ENCODE measurements at places on chromosomes 7 and 10.

GRCh38 chr7:115252461-115252860 lies 330.6 kb downstream of the MDFIC start:
- no peak overlapping the region for H3K4me3 ChIP-seq
- H3K4me1 ChIP-seq = no peaks in the 10 kb centered on the region
- H3K27me3 ChIP-seq = no peaks in the 10 kb centered on the region
- no peaks in the 10 kb centered on the region for H3K36me3 ChIP-seq
- no peak for DNase-seq

DNA sequence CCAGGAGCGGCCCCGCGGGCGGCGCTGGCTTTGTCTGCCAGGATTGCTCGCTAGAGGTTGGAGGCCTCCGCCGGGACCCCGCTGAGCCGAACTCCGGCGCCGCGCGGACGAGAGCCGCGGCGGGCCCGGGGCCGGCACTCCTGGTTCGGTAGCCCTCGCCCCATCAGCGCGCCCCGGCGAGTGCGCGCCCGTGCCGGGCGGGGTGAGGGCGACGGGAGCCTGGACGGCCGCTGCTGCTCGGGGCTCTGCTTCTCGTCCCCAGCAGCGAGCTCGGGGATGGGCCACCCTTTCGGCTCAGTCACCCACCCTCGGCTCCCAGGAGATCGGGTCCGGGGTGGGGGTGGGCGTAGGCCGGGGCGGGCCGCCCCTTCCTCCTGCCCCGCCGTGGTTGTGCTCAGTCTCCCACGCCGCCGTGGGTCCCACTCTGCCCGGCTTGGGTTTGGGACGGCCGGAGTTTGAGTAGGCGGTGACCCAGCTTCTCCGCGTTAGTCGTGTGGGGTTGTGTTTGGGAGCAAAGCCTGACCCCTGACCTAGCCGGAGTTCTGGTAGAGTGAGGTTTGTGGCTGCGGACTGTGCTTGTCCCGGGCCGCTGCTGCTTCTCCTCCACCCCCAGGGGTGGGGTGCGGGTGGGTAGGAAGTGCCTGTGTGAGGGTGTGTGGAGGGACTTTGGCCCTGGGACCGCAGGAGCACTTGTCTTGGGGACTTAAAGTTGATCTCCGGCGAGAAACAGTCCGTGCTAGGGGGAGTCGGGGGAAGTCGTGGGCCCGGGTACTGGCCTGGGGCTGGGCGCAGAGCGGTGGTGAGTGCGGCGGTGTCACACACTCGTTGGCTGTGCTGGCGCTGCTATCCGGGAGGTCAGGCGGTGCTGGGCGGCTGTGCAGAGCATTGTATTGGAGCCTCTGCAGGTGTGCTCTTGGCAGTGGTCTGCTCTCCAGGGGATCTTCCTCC lies 677 bp downstream of the TSPAN14 start:
- H3K4me3 ChIP-seq = no peak overlapping the region
- no peak for DNase-seq

- no peaks in the 10 kb centered on the region for H3K36me3 ChIP-seq
- no peaks in the 10 kb centered on the region for H3K27me3 ChIP-seq
- no peak overlapping the region for H3K4me3 ChIP-seq
- DNase-seq = no peak
Observed at GRCh38 chr7:132402751-132403245, 173.5 kb downstream of the PLXNA4 start.

DNA sequence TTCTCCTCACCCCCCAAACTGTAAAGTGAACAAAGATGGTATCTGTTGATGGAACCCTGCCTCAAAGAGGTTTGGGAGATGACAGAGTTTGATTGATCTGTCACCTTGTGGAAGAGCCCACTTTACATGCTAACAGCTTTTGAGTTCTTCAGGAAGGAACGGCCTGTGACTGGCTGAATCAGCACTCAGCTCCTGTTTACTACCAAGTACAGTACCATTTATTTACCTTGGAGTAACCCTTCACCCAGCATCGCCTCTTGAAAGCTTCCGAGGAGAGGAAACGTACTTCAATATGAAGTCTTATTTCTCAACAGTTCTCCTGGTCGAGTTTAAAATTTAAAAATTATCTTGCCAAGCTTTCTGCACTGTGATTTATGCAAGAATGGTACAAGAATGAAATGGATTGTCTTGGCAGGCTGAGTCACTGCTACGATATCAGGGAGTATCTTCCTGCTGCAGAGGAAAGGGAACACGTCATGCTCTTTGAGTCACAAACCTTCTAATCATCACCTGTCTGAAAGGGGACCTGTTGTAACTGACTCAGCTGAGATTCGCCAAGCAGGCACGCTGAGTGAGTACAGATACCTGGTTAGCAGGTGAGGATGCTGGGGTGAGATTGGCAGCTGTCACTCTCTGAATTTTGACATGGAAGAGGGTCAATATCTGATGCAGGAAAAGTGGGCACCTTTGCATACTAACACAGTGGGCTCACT lies 30.1 kb downstream of the KLF6 start:
- H3K36me3 ChIP-seq = no peaks in the 10 kb centered on the region
- no peaks in the 10 kb centered on the region for H3K27me3 ChIP-seq
- peak; percentile 86 for DNase-seq
- peaks cover 42% of the 10 kb centered on the region for H3K4me1 ChIP-seq
- H3K27ac ChIP-seq = peak overlapping the region; percentile 98
- H3K4me3 ChIP-seq = no peak overlapping the region

- H3K27me3 ChIP-seq = 0 out of 2 replicates have a peak, but pooled peaks cover 8% of the 10 kb centered on the region
- H3K4me3 ChIP-seq = no peak overlapping the region
- no peaks in the 10 kb centered on the region for H3K4me1 ChIP-seq
- DNase-seq = no peak
Observed at GRCh38 chr10:84176351-84176750, 2.8 kb downstream of the GPR15LG start.

DNA sequence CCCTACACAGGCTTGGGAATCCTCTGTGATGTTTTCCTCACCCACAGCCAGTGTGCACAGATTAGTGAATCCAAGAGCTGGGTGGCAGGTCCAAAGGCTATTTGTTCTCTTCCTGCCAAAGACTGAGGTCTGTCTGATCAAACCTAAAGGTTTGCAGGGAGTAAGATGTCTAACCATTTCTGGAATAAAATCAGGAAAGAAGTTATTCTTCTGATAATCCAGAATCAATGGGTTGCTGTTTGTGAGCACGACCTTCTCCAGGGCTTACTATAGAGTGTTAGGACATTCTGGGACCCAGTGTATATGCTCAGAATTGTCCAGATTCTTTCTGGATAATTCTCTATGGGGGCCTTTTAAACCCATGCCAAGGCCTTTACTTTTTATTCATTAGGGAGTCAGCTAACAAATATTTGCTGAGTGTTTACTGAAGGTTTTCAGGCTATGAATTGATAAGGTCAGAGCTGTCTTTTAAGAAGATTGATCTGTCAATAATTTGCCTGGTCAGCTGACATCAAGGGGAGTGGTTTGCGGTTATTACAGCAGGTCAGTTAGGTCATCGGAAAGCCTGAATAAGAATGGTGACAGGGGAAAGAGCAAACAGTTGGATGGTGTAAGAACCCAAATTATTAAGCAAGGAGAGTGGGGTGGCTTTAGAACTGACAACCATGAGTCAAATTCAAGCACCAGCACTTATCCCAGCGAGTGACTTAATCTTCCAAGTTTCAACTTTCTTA lies 7.5 kb upstream of the TECTB start:
- no peak overlapping the region for H3K27ac ChIP-seq
- H3K27me3 ChIP-seq = no peaks in the 10 kb centered on the region
- peaks cover 6% of the 10 kb centered on the region for H3K4me1 ChIP-seq
- no peak for DNase-seq
- H3K36me3 ChIP-seq = no peaks in the 10 kb centered on the region

- DNase-seq = no peak
- no peaks in the 10 kb centered on the region for H3K36me3 ChIP-seq
- peaks cover 44% of the 10 kb centered on the region for H3K4me1 ChIP-seq
- no peak overlapping the region for H3K4me3 ChIP-seq
- H3K27me3 ChIP-seq = no peaks in the 10 kb centered on the region
- no peak overlapping the region for H3K27ac ChIP-seq
Observed at GRCh38 chr10:126009650-126010049, 113.3 kb downstream of the FANK1 start.

GRCh38 chr10:101974091-101974971 lies 81.6 kb downstream of the ARMH3 start:
- no peak overlapping the region for H3K4me3 ChIP-seq
- no peaks in the 10 kb centered on the region for H3K27me3 ChIP-seq
- H3K36me3 ChIP-seq = peaks cover 9% of the 10 kb centered on the region
- no peak for DNase-seq
- H3K4me1 ChIP-seq = no peaks in the 10 kb centered on the region
- no peak overlapping the region for H3K27ac ChIP-seq

DNA sequence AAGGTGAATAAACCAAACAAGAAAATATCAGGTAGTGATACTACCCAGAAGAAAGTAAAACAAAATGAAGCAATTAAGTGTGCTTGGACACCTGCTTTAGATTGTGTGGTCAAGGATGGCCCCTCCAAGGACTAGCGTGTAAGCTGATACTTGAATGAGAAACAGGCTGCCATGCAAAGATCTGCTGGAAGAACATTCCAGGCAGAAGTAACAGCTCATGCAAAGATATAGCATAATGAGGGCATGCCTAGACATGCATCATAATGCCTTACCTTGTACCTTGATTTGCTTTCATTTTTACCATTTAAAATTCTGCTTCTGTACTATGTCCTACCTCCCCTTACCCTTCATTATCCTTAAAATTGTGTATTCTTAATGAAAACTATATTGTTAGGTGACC lies 74.8 kb upstream of the HDAC9 start:
- no peak overlapping the region for H3K27ac ChIP-seq
- DNase-seq = no peak
- no peaks in the 10 kb centered on the region for H3K27me3 ChIP-seq
- no peaks in the 10 kb centered on the region for H3K36me3 ChIP-seq

DNA sequence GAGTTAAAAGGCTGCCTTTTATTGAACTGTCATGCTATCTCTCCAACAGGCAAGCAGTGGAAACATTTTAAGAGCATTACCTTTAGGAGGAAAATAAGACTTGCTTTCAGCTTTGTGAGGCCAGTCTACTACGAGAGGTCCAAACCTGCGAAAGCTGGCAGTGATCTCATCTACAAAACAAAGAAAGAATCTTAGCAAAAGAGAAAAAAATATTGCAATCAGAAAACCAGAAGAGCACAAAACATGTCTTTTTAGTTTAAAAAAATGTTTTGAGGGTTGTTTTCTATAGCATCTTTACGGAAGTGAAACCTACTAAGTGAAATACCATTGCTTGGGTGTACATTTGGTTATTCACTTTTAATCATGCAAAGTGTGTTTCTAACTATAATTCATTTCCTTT lies 147.9 kb downstream of the CPEB3 start:
- DNase-seq = no peak
- H3K27ac ChIP-seq = peak overlapping the region; percentile 66
- H3K4me3 ChIP-seq = no peak overlapping the region
- H3K4me1 ChIP-seq = peaks cover 16% of the 10 kb centered on the region
- H3K27me3 ChIP-seq = no peaks in the 10 kb centered on the region

- peaks cover 23% of the 10 kb centered on the region for H3K4me1 ChIP-seq
- H3K36me3 ChIP-seq = peaks cover 6% of the 10 kb centered on the region
- no peak for DNase-seq
- no peak overlapping the region for H3K4me3 ChIP-seq
Observed at GRCh38 chr10:49541762-49542161, 2.8 kb upstream of the ERCC6 start.
